Activated CD8-positive, alpha-beta memory T cell treated with anti-CD3 and anti-CD28 coated beads, Interleukin-2, amount 10 ng/mL, durations not matched to agents 7 days and 5 days (primary cell): ENCODE measurements at places on chromosomes 6 and 20. TPM values are rescaled to one million over a fixed set of nuclear protein-coding genes. Genes with fewer than 3 reads are reported as not detected.
A peak's percentile ranks its signal among the peaks of the same experiment; 100 is the strongest.

TRIM31 gene
- total RNA-seq = not detected

GRCh38 chr6:163730246-163731210 lies 316.0 kb downstream of the QKI start:
- no peaks in the 10 kb centered on the region for H3K36me3 ChIP-seq
- H3K4me3 ChIP-seq = no peak overlapping the region
- H3K27ac ChIP-seq = no peak overlapping the region

GRCh38 chr6:79813143-79813850 lies 134.1 kb downstream of the ELOVL4 start:
- no peaks in the 10 kb centered on the region for H3K36me3 ChIP-seq
- H3K27me3 ChIP-seq = peaks cover 13% of the 10 kb centered on the region

SMOC2 gene
- total RNA-seq = not detected

TMEM244 gene
- 0.73 TPM for total RNA-seq

DNA sequence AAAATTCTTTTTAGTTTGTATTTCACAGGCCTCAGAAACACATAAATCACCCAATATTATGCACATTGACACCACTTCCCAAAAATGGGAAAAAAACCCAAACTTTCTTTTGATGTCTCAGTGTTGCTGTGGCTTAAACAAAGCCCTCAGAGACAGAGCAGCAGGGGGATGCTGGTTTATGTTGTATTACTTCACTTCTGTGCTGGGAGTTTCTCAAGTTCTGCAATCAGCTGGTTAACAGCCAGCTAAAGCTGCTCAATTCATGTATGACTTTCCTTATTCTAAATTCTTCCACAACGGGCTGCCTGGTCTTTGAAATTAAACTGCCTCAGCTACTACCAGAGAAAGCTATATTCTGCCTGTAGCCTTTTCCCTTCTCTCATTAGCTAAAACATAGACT lies 5.6 kb downstream of the FILIP1 start:
- H3K4me1 ChIP-seq = peaks cover 3% of the 10 kb centered on the region
- no peak for DNase-seq
- no peak overlapping the region for H3K4me3 ChIP-seq
- H3K27me3 ChIP-seq = peaks cover 53% of the 10 kb centered on the region
- H3K27ac ChIP-seq = no peak overlapping the region

DNA sequence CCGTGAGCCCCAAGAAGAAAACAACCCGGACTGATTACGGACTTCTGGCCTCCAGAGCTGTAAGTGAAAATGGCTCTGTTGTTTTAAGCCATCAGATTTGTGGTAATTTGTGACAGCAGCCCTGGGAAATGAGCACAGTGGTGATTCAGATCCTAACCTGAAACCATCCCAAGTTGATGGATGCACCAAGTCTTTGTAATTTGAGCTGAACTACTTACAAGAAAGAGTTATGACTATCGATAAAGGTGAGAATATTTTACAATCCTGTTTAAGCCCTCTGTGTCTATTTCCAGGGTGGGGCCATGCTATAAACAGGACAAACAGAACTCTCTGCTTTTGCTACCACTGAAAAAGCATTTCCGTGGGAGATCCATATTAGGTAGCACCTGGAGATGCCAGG lies 19.1 kb upstream of the RIN2 start:
- H3K4me1 ChIP-seq = peaks cover 8% of the 10 kb centered on the region
- no peak overlapping the region for H3K27ac ChIP-seq
- DNase-seq = no peak
- no peaks in the 10 kb centered on the region for H3K36me3 ChIP-seq
- H3K4me3 ChIP-seq = no peak overlapping the region

DNA sequence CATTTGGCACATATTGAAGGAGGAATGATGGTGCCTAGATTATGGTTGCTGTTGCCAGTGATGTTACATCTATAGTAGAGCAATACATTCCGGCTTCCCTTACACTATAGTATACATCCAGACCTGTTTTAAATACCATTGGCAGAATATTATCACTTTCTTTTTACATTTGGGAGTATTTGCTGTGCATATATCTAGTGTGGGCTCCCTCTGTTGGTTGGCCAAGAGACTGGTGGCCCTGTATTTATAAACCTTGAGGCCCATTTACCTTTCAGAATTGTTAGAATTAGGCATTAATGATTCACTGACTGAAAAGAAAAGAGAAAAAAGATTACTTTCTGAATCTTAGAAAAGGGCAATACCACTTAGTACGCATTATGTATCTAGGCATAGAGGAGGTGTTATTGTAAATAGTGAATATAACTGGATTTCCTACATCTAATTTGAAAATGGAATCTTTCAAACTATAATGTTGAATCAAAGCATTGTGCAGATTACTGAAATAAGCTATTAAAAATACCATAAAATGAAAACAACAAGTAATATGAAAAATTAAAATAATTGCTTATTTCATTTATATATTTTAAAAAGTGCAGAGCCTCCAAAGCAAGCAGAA lies 628.8 kb upstream of the MAN1A1 start:
- DNase-seq = no peak
- no peaks in the 10 kb centered on the region for H3K4me1 ChIP-seq

DNA sequence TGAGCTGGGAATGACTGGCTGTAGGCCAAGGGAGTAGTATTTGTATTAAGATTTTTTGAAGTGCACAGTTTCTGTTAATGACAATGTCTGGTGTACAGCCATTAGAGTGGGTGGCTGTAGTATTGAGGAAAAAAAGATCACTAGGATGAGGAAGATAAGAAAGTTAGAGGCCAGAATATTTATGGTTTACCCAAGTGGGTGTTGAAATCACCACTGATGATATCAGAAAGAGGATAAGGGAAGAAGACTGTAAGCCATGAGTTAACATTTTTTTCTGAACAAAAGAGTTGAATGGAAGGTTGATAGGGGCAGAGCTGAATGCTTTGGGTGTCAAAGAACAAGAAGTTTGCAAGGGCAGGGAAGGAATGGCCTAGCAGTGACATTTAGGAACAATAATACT lies 104.7 kb downstream of the PRDM13 start:
- H3K27ac ChIP-seq = no peak overlapping the region
- no peaks in the 10 kb centered on the region for H3K4me1 ChIP-seq

DNA sequence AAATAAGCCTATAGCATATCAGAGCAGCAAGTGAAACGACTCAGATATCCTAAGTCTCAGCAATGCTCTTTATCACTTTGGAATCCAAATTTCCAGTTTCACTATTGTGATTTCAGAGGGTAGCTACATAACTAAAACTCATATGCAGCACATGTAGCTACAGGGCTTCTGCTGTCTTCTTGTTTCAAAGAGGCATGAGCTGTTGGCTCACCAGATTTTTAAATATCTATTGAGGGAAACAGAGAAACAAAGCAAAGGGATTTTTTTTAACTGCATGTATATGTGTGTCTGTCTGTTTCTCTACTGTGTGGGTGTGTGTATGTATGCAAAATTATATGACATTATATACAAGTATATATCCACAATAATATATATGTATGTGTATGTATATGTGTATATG lies 258.4 kb downstream of the HDGFL1 start:
- no peak for DNase-seq
- no peak overlapping the region for H3K4me3 ChIP-seq
- H3K27me3 ChIP-seq = no peaks in the 10 kb centered on the region
- no peaks in the 10 kb centered on the region for H3K36me3 ChIP-seq
- H3K27ac ChIP-seq = no peak overlapping the region

RIMS1 gene
- not detected for total RNA-seq

FAM209B gene
- total RNA-seq = 1.7 TPM

HLA-G gene
- 0.66 TPM for total RNA-seq

DNA sequence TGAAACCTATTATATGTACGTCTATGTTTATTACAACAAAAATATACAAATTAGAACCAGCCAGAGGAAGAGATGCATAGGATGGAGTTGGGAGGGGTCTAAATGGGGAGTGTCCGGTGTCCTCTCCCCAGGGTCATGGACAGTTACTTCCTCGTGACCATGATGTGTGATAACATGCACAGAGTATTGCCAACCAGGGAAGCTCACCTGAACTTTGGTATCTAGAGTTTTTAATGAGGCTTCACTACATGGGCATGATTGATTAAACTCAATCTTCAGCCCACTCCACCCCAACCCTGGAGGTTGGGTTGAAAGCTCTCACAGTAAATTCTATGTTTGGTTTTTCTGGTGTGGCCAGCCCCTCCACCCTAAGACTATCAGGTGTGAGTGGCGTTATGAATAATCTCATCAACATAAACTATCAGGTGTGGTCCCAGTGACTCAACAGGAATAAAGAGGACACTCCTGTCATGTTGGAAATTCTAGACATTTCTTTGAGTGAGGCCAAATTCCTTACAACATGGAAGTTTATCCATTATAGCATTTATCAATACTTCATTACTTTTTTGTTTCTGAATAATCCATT lies 36.4 kb upstream of the FKBP1A start:
- no peak overlapping the region for H3K27ac ChIP-seq
- DNase-seq = no peak
- peaks cover 4% of the 10 kb centered on the region for H3K36me3 ChIP-seq
- no peak overlapping the region for H3K4me3 ChIP-seq
- H3K4me1 ChIP-seq = peaks cover 18% of the 10 kb centered on the region
- H3K27me3 ChIP-seq = peaks cover 45% of the 10 kb centered on the region

DNA sequence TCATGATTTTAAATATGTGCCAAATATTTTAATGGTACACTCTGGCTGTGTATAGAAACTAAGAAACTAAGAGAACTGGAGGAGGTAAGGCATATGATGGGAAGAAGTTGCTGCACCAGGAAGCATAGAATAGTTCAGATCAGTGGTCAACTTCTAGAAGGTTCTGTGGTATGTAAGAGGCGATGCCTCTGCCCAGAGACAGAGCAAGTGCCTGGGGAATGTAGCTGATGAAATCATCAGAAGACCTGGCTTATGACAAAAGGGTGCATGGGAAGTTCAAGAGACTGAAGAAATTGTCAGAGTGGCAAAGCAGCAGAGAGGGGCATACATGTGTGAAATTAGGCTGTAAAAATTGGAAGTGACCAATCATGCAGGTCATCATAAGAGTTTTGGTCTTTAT lies 580.8 kb downstream of the BMP2 start:
- no peak overlapping the region for H3K27ac ChIP-seq
- no peaks in the 10 kb centered on the region for H3K4me1 ChIP-seq
- H3K4me3 ChIP-seq = no peak overlapping the region
- no peaks in the 10 kb centered on the region for H3K27me3 ChIP-seq
- H3K36me3 ChIP-seq = no peaks in the 10 kb centered on the region

DNA sequence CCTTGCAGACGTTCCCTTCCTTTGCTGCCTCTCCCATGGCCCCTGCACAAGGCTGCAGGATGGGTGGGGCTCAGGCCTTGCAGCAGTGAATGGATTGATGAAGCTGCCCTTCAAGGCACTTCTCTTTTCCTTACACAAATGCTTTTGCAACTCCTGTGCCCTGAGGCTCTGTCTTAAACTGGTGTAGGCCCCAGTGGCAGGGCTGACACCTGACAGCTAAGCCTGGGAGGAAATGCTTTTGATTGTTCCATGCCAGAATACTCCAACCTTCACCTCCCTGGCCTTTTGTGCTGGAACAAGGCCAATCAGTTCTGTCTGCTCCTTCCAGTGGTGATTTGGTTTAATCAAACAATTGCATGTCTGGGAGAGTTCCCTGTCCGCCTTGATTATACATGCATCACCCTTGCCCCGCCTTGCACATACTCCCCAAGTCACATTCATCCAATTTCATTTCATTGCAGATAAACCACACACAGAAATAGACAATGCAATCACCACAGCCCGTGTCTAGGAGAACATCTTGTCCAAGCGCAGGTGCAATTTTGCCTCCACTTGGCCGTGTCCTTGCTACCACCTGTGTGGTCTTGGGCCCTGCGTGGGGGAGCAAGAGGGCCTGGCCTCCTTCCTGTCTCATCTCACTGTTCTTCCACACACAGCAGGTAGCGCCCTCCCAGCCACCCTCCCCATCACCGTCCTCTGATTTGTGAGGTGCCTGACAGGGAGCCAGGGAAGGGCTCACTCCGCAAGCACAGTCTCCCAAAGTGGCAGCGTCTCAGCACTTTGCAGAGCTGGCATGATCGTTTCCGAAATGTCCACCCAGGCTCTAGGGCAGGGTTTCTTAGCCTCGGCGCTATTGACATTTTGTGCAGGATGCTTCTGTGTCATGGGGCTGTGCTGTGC lies 120.4 kb downstream of the CDH26 start:
- no peak overlapping the region for H3K27ac ChIP-seq
- H3K4me3 ChIP-seq = no peak overlapping the region
- H3K27me3 ChIP-seq = no peaks in the 10 kb centered on the region
- no peaks in the 10 kb centered on the region for H3K4me1 ChIP-seq

NDUFAF4 gene
- total RNA-seq = 48.5 TPM

SLPI gene
- not detected for total RNA-seq

- no peak for DNase-seq
- H3K36me3 ChIP-seq = peaks cover 65% of the 10 kb centered on the region
- peak overlapping the region; percentile 82 for H3K27ac ChIP-seq
- H3K27me3 ChIP-seq = no peaks in the 10 kb centered on the region
- H3K4me1 ChIP-seq = peaks cover 16% of the 10 kb centered on the region
These were observed 175.4 kb downstream of the UTRN start for GRCh38 chr6:144460327-144461095.

DNA sequence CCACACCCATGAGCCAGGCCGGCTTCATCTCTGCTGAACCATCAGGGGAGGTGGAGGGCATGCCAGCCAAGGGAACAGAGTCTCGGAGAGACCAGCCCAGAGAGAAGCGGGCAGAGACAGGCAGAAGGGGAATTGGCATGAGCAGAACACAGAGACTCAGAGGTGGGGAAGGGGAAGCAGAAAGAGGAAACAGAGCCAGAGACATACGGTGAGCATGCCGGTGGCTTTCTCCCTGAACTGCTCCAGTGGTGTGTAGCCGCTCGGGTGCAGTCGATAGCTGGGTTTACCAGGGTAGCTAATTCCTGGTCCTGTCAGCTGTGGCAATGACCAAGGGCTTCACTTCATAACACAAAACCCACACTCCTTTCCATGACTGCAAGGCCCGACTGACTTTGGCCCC lies 83.6 kb upstream of the CCDC167 start:
- H3K4me1 ChIP-seq = no peaks in the 10 kb centered on the region
- H3K27ac ChIP-seq = no peak overlapping the region
- H3K4me3 ChIP-seq = no peak overlapping the region
- H3K27me3 ChIP-seq = no peaks in the 10 kb centered on the region
- H3K36me3 ChIP-seq = no peaks in the 10 kb centered on the region
- DNase-seq = no peak

DNA sequence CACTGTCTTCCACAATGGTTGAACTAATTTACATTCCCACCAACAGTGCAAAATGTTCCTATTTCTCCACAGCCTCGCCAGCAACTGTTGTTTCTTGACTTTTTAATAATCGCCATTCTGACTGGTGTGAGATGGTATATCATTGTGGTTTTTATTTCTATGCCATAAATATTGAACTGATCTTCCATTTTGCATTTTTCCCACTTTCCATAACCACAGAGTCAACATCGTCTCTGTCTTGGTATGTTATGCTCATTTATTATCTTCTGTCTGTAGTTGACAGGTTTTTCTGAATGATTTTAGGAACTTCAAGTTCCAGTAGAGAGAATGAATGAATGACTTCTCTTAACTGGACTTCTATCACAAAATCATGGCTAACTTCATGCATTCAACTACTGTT lies 259.8 kb downstream of the UST start:
- H3K27me3 ChIP-seq = no peaks in the 10 kb centered on the region
- peaks cover 13% of the 10 kb centered on the region for H3K36me3 ChIP-seq
- DNase-seq = no peak
- no peak overlapping the region for H3K4me3 ChIP-seq
- H3K4me1 ChIP-seq = no peaks in the 10 kb centered on the region
- no peak overlapping the region for H3K27ac ChIP-seq
